ENCODE measurements at places on chromosomes 6 and 20. TPM values are rescaled to one million over a fixed set of nuclear protein-coding genes. Genes with fewer than 3 reads are reported as not detected.

C4B gene
- 150 TPM for total RNA-seq

- H3K4me1 ChIP-seq: no peaks in the 10 kb centered on the region
- H3K27ac ChIP-seq: no peak overlapping the region
- H3K36me3 ChIP-seq: no peaks in the 10 kb centered on the region
Observed at GRCh38 chr20:58064411-58065010, 163.9 kb downstream of the ANKRD60 start.

PSMA7 gene
- total RNA-seq: 313 TPM

ASIP gene
- 2.7 TPM for total RNA-seq

COL20A1 gene
- total RNA-seq: not detected

- H3K4me1 ChIP-seq: no peaks in the 10 kb centered on the region
- no peak overlapping the region for H3K4me3 ChIP-seq
- H3K27ac ChIP-seq: no peak overlapping the region
- no peaks in the 10 kb centered on the region for H3K27me3 ChIP-seq
- no peaks in the 10 kb centered on the region for H3K36me3 ChIP-seq
Observed at GRCh38 chr20:35662551-35662950, 2.1 kb downstream of the CPNE1 start.

GTPBP2 gene
- 20.7 TPM for total RNA-seq

DNA sequence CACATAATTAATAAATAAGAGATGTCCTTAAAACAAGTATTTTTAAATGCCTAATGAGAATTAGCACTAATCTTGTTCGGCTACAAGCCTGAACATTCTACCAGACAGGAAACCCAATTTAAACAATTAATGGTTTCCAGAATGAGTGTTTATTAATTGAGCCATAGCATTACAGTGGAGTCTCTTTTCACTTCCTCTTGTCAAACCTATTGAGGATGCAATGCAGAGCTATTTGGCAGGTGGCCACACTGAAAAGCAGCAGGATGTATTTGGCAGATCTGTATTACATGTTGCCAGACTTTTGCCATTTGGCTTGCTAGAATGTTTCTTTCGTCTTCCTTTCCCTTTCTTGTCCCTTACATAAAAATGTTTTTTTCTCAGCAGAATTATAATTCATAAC is 475.2 kb upstream of the MARCKS start:
- no peak overlapping the region for H3K27ac ChIP-seq
- H3K4me1 ChIP-seq: no peaks in the 10 kb centered on the region
- no peaks in the 10 kb centered on the region for H3K36me3 ChIP-seq
- no peaks in the 10 kb centered on the region for H3K27me3 ChIP-seq

PAK5 gene
- total RNA-seq: not detected

DNA sequence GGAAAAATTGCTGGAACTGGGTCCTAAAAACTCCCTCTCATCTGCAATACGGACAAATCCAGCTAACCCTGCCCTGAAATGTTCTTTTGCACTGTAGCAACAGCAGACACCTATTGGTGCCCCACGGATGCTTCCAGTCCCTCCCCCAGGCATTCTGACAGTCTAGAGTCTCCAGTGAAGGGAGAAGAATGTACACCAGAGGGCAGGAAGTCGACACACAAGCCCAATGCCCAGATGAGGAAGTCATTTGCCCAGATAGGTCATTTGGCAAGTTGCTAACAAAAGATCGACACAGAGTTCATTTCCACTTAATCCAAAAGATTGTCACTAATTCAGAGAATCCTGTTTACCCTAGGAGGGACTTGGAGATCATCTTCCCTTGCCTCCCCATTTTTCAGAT is 293.0 kb upstream of the PRDM1 start:
- no peak overlapping the region for H3K4me3 ChIP-seq
- H3K36me3 ChIP-seq: no peaks in the 10 kb centered on the region
- H3K27me3 ChIP-seq: no peaks in the 10 kb centered on the region

DNA sequence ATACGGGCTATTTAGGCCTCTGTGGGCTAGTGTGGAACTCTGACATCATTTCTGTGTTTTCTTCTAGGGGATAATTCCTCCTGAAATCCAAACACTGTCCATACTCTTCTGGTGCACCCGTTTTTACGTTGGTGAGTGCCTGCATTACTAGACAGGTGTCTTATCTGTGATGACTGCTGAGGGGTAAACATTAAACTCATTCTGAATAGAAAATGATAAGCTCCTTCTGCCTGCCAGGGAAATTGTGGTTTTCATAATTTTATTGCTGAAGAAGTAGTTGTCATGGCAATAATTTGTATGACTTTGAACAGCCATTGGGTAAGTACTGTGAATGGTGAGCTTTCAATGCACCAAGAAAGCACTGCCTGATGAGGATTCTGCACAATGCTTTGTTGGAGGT is 705.6 kb downstream of the UTRN start:
- no peaks in the 10 kb centered on the region for H3K27me3 ChIP-seq
- no peak overlapping the region for H3K4me3 ChIP-seq
- H3K4me1 ChIP-seq: no peaks in the 10 kb centered on the region
- H3K27ac ChIP-seq: no peak overlapping the region
- no peaks in the 10 kb centered on the region for H3K36me3 ChIP-seq

DNA sequence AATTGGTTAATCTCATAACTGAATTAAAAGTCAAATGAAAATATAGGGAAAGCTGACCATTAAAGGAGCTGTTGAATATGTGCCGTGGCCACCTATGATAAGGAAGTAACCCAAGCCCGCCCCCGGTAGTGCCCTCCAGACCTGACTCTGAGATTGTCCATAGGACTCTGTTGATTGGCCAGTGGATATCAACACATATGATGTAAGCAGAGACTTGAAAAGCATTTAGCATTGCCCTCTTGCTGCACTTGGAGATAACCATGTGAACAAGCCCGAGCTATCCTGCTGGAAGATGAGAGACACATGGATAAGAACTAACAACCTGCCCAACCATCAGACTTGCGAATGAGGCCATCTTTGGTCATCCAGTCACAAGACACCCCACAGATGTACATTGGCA is 83.2 kb downstream of the LINC00237 start:
- H3K27ac ChIP-seq: no peak overlapping the region
- H3K4me1 ChIP-seq: no peaks in the 10 kb centered on the region
- H3K27me3 ChIP-seq: no peaks in the 10 kb centered on the region
- DNase-seq: no peak
- no peaks in the 10 kb centered on the region for H3K36me3 ChIP-seq

- H3K4me1 ChIP-seq: peaks cover 31% of the 10 kb centered on the region
- H3K27me3 ChIP-seq: peaks cover 45% of the 10 kb centered on the region
- H3K36me3 ChIP-seq: no peaks in the 10 kb centered on the region
- no peak overlapping the region for H3K27ac ChIP-seq
Observed at GRCh38 chr20:21505161-21505809, 8.6 kb downstream of the NKX2-2 start.

DNA sequence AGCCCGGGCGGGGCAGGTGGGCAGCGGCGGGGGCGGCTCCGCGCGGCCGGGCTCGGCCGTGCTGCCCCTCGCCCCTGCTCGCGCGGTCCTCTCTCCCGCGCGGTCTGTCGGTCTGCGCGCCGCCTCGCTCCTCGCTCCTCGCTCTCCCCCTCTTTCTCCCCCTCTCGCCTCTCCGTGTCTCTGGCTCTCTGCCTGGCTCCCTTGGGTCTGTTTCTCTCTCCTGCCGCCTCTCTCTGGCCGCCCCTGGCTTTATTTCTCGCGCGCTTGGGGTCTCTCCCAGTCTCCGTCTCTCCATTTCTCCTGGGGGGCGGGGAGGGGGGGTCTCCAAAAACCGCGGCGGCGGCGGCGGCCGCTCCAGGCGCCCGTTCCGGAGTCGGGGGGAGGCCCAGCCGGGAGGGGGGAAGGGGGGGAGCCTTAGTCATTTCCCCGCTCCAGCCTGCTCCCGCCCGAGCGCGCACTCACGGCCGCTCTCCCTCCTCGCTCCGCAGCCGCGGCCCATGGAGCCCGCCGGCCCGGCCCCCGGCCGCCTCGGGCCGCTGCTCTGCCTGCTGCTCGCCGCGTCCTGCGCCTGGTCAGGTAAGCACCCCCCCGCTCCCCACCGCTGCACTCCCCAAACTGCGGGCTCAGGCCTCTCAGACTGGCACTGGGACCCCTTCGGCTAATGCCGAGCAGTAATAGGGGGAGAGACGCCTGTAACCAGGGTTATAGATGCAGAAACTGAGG is at the start of gene SIRPA:
Gene SIRPA (plus strand): TSS at position 457 of the 723 bp plus-strand sequence. CDS start 41 bp downstream, at position 498.
- H3K27me3 ChIP-seq: no peaks in the 10 kb centered on the region
- peak within 1 kb of the TSS; percentile 96 for H3K27ac ChIP-seq
- H3K4me3 ChIP-seq: peak within 1 kb of the TSS; percentile 76
- peaks cover 66% of the 10 kb centered on the region for H3K4me1 ChIP-seq
- DNase-seq: no peak
- no peaks in the 10 kb centered on the region for H3K36me3 ChIP-seq

DNA sequence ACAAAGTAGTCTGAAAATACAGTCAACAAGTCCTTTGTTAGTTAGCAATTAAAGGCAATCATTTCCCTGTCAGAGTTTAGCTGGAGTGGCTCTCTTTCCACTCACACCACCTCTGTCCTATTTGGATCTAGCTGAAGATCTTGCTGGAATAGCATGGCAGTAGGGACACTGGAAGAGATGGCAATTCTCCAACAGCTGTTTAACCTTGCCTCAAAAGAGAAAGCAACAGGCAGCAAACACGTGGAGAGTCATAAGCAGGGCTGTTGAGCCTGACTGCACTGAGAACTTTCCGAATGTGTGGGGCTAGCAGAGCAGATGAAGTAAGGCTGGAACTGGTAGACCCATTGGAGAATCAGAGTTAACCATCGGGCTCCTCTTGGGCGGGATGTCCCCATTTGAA is 38.0 kb upstream of the PRSS35 start:
- no peaks in the 10 kb centered on the region for H3K36me3 ChIP-seq
- DNase-seq: no peak
- no peaks in the 10 kb centered on the region for H3K4me1 ChIP-seq
- H3K4me3 ChIP-seq: no peak overlapping the region

SYNDIG1 gene
- total RNA-seq: 38.1 TPM

DNA sequence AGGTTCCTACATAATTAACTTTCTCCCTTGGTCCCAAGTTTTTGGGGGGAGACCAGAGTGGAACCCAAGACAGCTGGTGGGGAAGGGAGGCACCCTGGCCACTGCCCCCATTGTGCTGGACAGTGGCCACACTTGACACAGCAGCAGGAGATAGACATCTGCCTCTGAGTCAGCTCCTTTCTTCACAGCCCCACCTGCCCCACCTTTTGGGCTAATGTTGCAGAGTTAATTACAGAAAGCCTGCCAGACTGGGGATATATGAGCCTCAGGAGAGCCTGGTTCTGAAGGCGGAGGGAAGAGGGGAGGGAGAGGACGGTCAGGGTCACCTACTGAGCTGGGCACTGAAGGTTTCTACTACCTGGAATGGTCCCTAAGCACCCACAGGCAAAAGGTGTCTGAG is 50.6 kb downstream of the MAFB start:
- H3K4me3 ChIP-seq: no peak overlapping the region
- no peaks in the 10 kb centered on the region for H3K36me3 ChIP-seq
- peak; percentile 26 for DNase-seq
- H3K27ac ChIP-seq: no peak overlapping the region
- H3K4me1 ChIP-seq: no peaks in the 10 kb centered on the region
- H3K27me3 ChIP-seq: no peaks in the 10 kb centered on the region

DNA sequence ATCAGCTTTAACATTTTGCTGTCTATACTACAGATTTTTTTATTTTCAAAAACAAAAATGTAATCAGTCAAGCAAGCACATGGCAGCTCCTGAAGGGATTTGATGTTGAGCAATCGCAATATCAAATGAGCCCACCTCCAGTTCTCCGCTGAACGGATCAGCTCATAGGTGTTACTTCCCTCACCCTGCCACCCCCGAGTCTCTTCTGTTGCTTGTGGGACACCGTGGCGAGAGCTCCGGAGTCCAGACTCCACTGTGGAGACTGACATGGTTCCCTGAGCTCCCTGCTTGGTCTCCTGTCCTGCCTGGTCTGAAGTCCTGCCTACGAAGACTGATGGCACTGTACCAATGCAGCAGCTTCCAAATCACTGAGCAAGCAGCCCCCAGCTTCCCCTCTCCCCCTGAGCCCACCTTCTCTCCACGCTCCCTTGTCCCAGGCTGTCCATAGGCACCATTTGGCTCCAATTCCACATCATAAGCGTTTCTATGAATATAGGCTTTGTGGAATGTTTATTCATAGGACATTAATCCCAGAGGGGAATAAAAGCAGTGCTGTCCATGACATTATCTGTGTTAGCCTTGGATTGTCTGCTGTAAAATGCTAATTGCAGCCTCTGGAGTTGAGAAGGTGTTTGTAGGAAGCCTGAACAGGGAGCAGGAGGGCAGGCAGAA is 162.2 kb downstream of the LY86 start:
- H3K27me3 ChIP-seq: no peaks in the 10 kb centered on the region
- no peak for DNase-seq
- H3K4me1 ChIP-seq: peaks cover 58% of the 10 kb centered on the region
- H3K4me3 ChIP-seq: no peak overlapping the region

TMEM217 gene
- total RNA-seq: 1.3 TPM

DNA sequence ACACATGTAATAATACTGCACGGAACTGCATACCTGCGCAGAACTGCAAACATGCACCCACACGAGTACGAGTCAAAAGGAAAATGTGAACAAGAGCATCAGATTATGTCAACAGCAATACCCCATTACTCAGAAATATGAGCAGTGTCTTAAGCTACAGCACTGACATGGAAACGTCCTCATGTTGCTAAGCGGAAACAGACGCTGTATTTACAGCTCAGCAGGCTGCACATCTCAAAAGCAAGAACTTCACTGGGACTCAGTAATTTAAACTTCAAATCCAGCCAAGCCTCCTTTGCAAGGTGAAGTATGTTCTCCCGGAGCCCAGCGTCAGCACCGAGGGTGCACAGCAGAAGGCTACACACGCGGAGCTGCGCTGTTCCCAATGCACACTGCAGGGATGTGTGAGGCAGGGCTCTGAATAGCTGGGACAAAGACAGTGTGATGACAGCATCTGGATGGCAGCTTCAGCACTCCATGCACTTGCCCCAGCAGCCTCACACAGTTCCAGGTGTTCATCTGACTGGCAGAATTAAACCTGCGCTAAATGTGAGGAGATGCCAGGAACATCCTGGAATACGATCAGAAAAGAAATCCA is 202.8 kb downstream of the WDR27 start:
- H3K4me1 ChIP-seq: no peaks in the 10 kb centered on the region
- DNase-seq: no peak
- no peaks in the 10 kb centered on the region for H3K36me3 ChIP-seq
- no peaks in the 10 kb centered on the region for H3K27me3 ChIP-seq

GRCh38 chr6:31559958-31560696 is 12.0 kb upstream of the LTA start:
- H3K4me3 ChIP-seq: no peak overlapping the region
- peak overlapping the region; percentile 54 for H3K27ac ChIP-seq
- H3K36me3 ChIP-seq: peaks cover 36% of the 10 kb centered on the region
- H3K4me1 ChIP-seq: peaks cover 39% of the 10 kb centered on the region
- DNase-seq: peak; percentile 74

All from right atrium auricular region (tissue), 2 donors.